Left ventricle myocardium superior (tissue), 1 donor: ENCODE measurements at places on chromosomes 3 and 15. TPM values are rescaled to one million over a fixed set of nuclear protein-coding genes. Genes with fewer than 3 reads are reported as not detected.

The AEN gene
- 9.8 TPM for total RNA-seq

The SLC28A2 gene
- not detected for total RNA-seq

The ZIC1 gene
- total RNA-seq = not detected

The WDR93 gene
- not detected for total RNA-seq

The MYO5C gene
- 2.1 TPM for total RNA-seq

The SLC6A1 gene
- 0.62 TPM for total RNA-seq

The GOLGA8S gene
- 0.40 TPM for total RNA-seq

The IMPG2 gene
- total RNA-seq = 0.20 TPM

The KLF15 gene
- 28.5 TPM for total RNA-seq

The NRG4 gene
- not detected for total RNA-seq

The SERP1 gene
- total RNA-seq = 23.0 TPM

The FANCD2OS gene
- not detected for total RNA-seq

The CATSPER2 gene
- 0.82 TPM for total RNA-seq

The RETNLB gene
- not detected for total RNA-seq

The MYD88 gene
- 7.5 TPM for total RNA-seq

The SHF gene
- 5.0 TPM for total RNA-seq

The FLNB gene
- 33.7 TPM for total RNA-seq

The GP5 gene
- total RNA-seq = not detected

The HHLA2 gene
- not detected for total RNA-seq

The HHATL gene
- 463 TPM for total RNA-seq

The TRIM42 gene
- not detected for total RNA-seq

The C3orf22 gene
- total RNA-seq = not detected

The GPR171 gene
- total RNA-seq = 0.15 TPM

The INTS14 gene
- total RNA-seq = 10.3 TPM

The CYP1A2 gene
- total RNA-seq = not detected

The ZNF620 gene
- 1.7 TPM for total RNA-seq

The XXYLT1 gene
- 2.1 TPM for total RNA-seq

The TYRO3 gene
- 5.0 TPM for total RNA-seq

The TNK2 gene
- 28.9 TPM for total RNA-seq

The FBXW12 gene
- not detected for total RNA-seq

The TATDN2 gene
- 17.0 TPM for total RNA-seq

The GRK7 gene
- not detected for total RNA-seq

The CAPN3 gene
- 3.8 TPM for total RNA-seq

The ACKR2 gene
- 0.92 TPM for total RNA-seq

The ZNF445 gene
- total RNA-seq = 12.1 TPM

The SPESP1 gene
- total RNA-seq = 4.2 TPM

The CAND2 gene
- 69.2 TPM for total RNA-seq

The SGO1 gene
- total RNA-seq = 0.17 TPM

The CP gene
- 2.2 TPM for total RNA-seq

The CLDN16 gene
- not detected for total RNA-seq

The PLA2G4E gene
- total RNA-seq = not detected
